ENCODE measurements at places on chromosomes 12 and 14.

DNA sequence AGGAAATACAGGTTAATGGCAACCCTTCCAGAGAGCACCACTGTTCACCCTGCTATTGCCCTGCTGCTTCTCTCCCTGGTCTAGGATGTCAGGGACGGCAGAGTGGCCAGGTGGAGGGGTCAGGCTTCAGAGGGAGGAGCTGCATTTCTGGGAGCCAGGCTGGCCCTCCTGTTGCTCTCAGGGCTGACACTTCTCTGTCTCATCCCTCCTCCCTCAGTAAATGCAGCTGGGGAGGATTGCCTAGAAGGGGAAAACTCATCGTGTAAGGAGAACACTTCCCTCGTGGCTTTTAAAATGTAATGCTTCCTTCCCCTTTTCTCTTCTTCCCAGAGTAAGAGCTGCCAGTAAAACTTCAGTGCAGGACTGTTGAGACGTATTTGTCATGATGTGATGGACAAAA is 20.8 kb downstream of the SUSD6 start:
- no peak for DNase-seq

GRCh38 chr14:50792634-50793068 is 38.3 kb downstream of the NIN start:
- no peak for DNase-seq

- DNase-seq, result no peak
These were observed 68.0 kb downstream of the RNF34 start for GRCh38 chr12:121467638-121468498.

- DNase-seq, result no peak
These were observed 7.1 kb downstream of the IPO4 start for GRCh38 chr14:24181371-24182077.

GRCh38 chr14:78310272-78310671 is 140.1 kb downstream of the NRXN3 start:
- no peak for DNase-seq

DNA sequence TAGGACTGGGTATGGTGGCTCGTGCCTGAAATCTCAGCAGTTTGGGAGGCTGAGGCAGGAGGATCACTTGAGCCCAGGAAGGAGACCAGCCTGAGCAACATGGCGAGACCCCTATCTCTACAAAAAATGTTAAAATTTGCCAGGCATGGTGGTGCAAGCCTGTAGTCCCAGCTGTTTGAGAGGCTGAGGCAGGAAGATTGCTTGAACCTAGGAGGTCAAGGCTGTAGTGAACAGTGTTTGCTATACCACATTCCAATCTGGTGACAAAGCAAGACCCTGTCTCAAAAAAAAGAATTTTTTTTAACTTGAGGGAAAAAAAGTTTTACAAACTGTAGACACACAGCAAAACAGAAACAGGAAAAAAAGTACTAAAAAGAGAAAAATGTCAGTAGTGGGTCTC is 2.3 kb upstream of the MAP3K9 start:
- no peak for DNase-seq

DNA sequence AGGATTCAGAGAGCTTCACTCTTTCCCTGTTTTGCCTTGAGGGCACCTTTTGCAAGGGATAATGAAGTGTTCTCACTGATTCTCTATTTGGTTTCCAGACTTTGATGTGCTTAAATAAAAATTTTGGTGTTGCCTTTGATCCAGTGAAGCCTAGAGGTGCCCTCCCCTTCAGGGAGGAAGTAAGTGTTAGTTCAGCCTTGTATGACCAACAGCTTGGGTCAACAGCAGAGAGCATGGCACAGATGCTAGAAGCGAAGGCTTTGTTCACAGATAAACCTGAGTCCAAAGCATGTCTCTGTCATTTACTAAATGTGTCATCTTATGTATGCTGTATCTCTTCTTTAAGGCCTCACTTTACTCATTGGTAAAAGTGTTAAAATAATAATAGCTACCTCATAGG is 52.8 kb upstream of the STXBP6 start:
- no peak for DNase-seq

DNA sequence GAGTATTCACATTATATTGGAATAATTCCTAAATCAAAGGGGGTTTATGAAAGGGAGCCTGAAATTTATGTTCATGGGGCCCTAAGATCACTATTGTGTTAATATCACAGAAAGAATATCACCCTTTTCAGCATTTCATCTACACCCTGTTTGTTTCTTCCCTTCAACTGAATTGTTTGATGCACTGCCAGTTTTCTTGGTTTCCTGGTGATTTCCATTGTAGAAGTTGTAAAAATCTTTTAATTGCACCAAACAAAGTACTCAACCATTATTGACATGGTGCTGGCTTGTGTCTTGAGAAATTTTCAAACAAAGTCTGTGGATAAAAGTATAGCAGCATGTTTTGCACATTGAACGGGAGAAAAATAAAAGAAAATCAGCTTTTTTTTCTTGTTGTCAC is 154.8 kb upstream of the PRKD1 start:
- DNase-seq, result no peak

GRCh38 chr12:99390707-99391106 is 256.8 kb upstream of the GARIN6 start:
- no peak for DNase-seq

DNA sequence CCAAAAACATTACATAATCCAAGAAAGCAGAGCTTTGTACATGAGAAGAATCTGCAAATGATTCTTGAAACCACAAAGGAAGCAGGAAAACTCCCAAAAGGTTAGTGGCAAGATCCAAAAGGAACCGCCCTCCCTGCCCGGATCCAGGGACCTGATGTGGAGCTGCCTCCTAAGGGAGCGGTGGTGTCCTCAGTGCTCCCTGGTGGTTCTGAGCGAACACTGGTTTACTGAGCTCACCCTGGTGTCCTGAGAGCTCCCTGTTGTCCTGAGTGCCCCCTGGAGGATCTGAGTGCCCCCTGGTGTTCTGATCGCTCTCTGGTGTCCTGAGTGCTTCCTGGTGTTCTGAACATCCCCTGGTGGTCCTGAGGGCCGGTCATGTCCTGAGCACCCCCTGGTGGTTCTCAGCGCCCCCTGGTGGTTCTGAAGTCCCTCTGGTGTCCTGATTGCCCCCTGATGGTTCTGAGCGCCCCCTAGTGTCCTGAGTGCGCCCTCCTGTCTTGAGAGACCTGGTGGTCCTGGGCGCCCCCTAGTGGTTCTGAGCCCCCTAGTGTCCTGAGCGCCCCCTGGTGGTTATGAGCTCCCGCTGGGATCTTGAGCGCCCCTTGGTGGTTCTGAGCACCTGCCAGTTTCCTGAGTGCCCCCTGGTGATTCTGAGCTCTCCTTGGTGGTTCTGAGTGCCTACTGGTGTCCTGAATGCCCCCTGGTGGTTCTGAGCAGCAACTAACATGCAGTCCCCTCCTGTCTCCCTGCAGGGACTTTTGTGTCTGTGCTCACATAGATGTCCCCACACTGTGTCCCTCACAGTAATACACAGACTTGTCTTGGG is 891.1 kb downstream of the TMEM121 start:
- peak; percentile 33 for DNase-seq
